Neuronal stem cell (in vitro differentiated cells): ENCODE measurements at places on chromosomes 2 and 18.

DNA sequence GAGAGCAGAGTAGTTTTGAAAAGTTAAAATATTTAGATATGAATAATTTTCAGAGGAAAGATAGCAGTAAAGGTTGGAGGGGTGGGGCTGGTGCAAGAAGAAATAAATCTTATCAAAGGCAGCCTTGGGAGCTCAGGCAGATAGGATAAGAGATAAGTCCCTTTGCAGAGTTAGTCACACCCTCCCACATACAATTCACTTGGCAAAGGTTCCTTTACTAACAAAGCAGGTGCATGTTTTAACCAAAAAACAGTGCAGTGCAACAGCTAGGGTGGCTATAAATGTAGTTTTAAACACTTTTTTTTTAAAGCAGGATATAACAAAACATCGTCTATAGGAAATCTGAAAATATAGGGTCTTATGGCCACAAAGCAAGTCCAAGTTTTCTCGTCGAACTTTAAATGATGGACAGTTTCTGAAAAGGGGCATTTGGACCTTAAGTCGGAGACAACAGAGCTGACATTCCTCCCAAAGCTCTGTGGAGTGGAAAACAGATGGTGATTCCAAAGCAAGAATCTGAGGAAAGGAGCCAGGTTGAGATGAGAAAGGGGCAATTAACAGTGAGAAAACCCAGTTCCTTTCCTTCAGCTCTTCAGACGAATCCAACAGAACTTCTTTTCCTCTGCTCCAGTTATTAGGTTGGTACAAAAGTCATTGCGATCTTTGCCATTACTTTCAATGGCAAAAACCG, 53.0 kb downstream of the EPHA4 start:
- DNase-seq: no peak
- peaks cover 2% of the 10 kb centered on the region for H3K36me3 ChIP-seq
- peaks cover 17% of the 10 kb centered on the region for H3K4me1 ChIP-seq
- no peak overlapping the region for H3K4me3 ChIP-seq
- peak overlapping the region; percentile 54 for H3K27ac ChIP-seq

DNA sequence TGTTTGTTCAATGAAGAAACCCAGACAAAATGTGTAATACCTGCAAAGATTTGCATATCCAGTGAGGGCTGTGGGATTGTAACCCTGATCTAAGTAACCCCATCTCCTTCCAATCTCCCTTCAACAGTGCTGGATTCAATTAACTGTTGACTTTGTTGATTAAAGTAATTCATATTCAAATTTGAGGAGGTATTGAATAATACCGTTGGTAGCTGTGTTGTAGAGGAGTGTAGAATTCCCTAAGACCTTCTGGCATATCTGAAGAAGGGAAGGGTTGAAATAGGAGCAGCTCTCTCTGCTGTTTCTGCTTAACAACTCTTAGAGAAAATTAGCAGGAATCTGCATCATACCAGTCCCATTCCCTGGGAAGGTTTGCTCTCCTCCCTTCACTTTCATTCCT, 28.2 kb downstream of the MAIP1 start:
- no peak for DNase-seq
- no peaks in the 10 kb centered on the region for H3K36me3 ChIP-seq
- no peaks in the 10 kb centered on the region for H3K27me3 ChIP-seq
- no peak overlapping the region for H3K4me3 ChIP-seq
- H3K27ac ChIP-seq: no peak overlapping the region

- H3K4me3 ChIP-seq: no peak overlapping the region
- no peaks in the 10 kb centered on the region for H3K4me1 ChIP-seq
- no peaks in the 10 kb centered on the region for H3K36me3 ChIP-seq
- DNase-seq: no peak
These were observed 13.0 kb upstream of the ARHGAP25 start for GRCh38 chr2:68721482-68722101.

- no peak overlapping the region for H3K4me3 ChIP-seq
- no peak overlapping the region for H3K27ac ChIP-seq
- no peaks in the 10 kb centered on the region for H3K4me1 ChIP-seq
- DNase-seq: peak; percentile 33
- H3K27me3 ChIP-seq: no peaks in the 10 kb centered on the region
- no peaks in the 10 kb centered on the region for H3K36me3 ChIP-seq
These were observed 75.4 kb upstream of the HNMT start for GRCh38 chr2:137888845-137889244.

DNA sequence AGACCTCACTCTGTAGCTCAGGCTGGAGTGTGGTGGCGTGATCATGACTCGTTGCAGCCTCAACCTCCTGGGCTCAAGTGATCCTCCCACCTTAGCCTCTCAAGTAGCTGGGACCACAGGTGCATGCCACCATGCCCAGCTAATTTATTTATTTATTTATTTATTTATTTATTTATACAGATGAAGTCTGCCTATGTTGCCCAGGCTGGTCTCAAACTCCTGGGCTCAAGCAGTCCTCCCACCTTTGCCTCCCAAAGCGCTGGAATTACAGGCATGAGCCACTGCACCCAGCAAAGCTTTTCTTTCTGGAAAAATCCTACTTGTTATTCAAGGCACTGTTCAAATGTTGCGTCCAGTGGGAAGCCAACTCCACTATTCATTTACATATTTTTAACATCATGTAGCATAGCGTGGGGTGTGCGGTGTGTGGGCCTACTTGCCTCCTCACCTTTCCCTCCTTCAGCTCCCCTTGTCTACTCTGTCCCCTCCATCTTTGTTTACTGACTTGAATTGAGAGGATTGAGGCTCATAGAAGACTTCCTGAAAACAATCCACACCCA, 6.8 kb upstream of the RHOB start:
- H3K4me1 ChIP-seq: no peaks in the 10 kb centered on the region
- no peak overlapping the region for H3K27ac ChIP-seq
- no peak for DNase-seq
- no peaks in the 10 kb centered on the region for H3K36me3 ChIP-seq
- H3K27me3 ChIP-seq: peaks cover 16% of the 10 kb centered on the region
- no peak overlapping the region for H3K4me3 ChIP-seq

DNA sequence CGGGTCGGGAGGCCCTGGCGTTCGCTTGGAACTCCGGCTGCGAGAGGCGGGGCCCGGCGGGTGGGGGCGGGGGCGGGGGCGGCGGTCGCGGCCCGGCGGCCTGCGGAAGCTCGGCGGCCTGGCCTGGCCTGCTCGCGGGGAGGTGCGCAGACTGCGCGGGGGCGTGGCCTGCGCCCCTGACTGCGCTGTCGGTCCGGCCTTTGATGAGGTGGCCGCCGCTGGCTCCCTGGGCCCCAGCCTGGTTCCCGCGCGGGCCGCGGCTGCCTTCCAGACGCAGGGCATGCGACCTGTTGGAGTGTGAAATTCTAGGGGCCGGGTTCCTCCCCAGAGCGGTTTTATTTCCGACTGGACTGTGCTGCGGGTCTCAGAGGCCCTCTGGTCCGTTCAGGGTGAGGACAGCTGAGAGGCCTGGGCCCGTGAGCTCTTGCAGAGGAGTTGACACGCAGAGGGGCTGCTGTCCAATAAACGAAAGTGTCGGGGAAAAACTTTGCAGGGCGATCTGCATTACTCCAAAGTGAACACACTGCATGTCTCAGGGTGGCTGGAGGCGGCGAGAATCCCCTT, 629 bp downstream of the NRBP1 start:
- peak overlapping the region; percentile 98 for H3K4me3 ChIP-seq
- peak overlapping the region; percentile 94 for H3K27ac ChIP-seq
- H3K36me3 ChIP-seq: peaks cover 29% of the 10 kb centered on the region

DNA sequence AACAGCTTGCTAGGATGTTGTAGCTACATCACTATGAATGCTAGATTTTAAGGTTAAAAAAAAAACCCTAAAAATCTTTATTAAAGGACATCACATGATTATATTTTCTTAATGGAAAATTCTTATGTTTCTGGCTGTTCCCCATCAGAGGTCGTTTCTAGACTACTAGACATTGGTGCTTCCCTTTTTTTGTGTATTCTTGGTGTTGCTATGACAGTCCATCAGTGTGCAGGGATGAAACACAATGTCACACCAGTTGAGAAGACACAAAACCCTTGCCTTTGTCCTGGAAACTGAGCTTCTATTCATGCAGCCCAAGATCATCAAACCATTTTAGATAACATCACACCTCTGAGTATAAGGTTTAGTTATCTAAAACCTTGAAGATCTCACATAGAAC, 19.9 kb upstream of the TMEM131 start:
- no peak for DNase-seq
- H3K27me3 ChIP-seq: no peaks in the 10 kb centered on the region
- H3K36me3 ChIP-seq: no peaks in the 10 kb centered on the region
- H3K4me3 ChIP-seq: no peak overlapping the region

DNA sequence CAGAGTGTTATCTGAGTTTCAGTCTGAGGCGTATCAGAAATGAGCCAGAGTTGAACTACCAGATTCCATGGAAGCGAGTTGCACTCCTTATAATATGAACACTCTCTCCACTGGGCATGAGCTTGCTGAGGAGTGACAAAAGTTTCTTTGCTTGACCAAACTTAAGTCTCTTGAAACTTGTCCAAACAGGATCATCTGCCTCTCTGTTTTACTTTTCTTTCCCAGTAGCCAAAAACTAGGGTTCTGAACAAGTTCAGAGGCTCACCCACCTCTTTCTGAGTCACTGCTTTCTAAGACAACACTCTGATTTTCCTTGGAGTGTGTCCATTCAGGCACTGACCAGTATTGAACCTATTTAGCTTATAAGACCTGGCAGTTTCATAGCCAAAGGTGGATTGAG, 233.2 kb upstream of the TCF4 start:
- no peak overlapping the region for H3K27ac ChIP-seq
- no peaks in the 10 kb centered on the region for H3K36me3 ChIP-seq
- no peak overlapping the region for H3K4me3 ChIP-seq
- no peaks in the 10 kb centered on the region for H3K4me1 ChIP-seq
- no peak for DNase-seq

- no peaks in the 10 kb centered on the region for H3K4me1 ChIP-seq
- H3K36me3 ChIP-seq: no peaks in the 10 kb centered on the region
- no peak for DNase-seq
- no peaks in the 10 kb centered on the region for H3K27me3 ChIP-seq
These were observed 17.9 kb downstream of the L3MBTL4 start for GRCh38 chr18:6396847-6397246.

GRCh38 chr2:12435430-12436222, 281.1 kb upstream of the TRIB2 start:
- no peak overlapping the region for H3K4me3 ChIP-seq
- H3K36me3 ChIP-seq: no peaks in the 10 kb centered on the region
- no peaks in the 10 kb centered on the region for H3K27me3 ChIP-seq
- H3K27ac ChIP-seq: no peak overlapping the region

DNA sequence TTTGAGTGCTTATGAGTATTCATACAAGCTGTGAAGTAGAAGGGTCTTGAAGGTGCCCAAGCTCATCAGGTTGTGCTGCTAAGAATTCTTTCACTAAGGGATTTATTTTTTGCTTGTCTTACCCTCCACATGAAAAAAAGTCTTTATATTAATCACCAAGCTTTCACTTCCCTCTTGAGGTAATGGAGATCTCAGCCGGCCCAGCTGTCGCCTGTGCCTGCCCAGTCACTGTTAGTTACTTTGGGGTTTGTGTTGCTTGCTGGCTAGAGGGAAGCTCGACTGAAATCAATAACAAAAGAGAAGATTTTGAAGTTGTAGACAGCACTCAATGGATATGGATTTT, 21.9 kb downstream of the MC2R start:
- H3K4me3 ChIP-seq: no peak overlapping the region
- no peak for DNase-seq
- H3K4me1 ChIP-seq: no peaks in the 10 kb centered on the region
- no peaks in the 10 kb centered on the region for H3K36me3 ChIP-seq
- H3K27ac ChIP-seq: no peak overlapping the region

GRCh38 chr2:230828272-230828961, 36.3 kb upstream of the ITM2C start:
- H3K4me3 ChIP-seq: no peak overlapping the region
- H3K36me3 ChIP-seq: no peaks in the 10 kb centered on the region
- DNase-seq: no peak

- H3K4me1 ChIP-seq: no peaks in the 10 kb centered on the region
- H3K27ac ChIP-seq: no peak overlapping the region
- H3K4me3 ChIP-seq: no peak overlapping the region
- H3K36me3 ChIP-seq: no peaks in the 10 kb centered on the region
- no peak for DNase-seq
These were observed 108.5 kb upstream of the RND3 start for GRCh38 chr2:150595803-150596470.

GRCh38 chr18:37238282-37239108, 327.1 kb downstream of the CELF4 start:
- DNase-seq: no peak
- H3K27ac ChIP-seq: no peak overlapping the region
- H3K4me1 ChIP-seq: no peaks in the 10 kb centered on the region
- H3K4me3 ChIP-seq: no peak overlapping the region
- no peaks in the 10 kb centered on the region for H3K36me3 ChIP-seq

GRCh38 chr2:236675051-236675450, 105.4 kb downstream of the ACKR3 start:
- peaks cover 5% of the 10 kb centered on the region for H3K4me1 ChIP-seq
- no peaks in the 10 kb centered on the region for H3K27me3 ChIP-seq
- H3K4me3 ChIP-seq: no peak overlapping the region
- H3K27ac ChIP-seq: no peak overlapping the region
- H3K36me3 ChIP-seq: no peaks in the 10 kb centered on the region

- H3K27me3 ChIP-seq: no peaks in the 10 kb centered on the region
- H3K27ac ChIP-seq: no peak overlapping the region
- H3K4me1 ChIP-seq: no peaks in the 10 kb centered on the region
- no peak for DNase-seq
- peaks cover 4% of the 10 kb centered on the region for H3K36me3 ChIP-seq
These were observed 82.0 kb downstream of the ATP9B start for GRCh38 chr18:79151191-79151590.
